ENCODE measurements at places on chromosomes 12 and 14.

- no peak for DNase-seq
These were observed 54.1 kb upstream of the ARHGAP5 start for GRCh38 chr14:32022938-32023466.

- no peak for DNase-seq
These were observed 63.7 kb downstream of the DNAI7 start for GRCh38 chr12:25131270-25131669.

- DNase-seq, result no peak
These were observed 21.8 kb downstream of the ENTPD5 start for GRCh38 chr14:73997108-73997943.

DNA sequence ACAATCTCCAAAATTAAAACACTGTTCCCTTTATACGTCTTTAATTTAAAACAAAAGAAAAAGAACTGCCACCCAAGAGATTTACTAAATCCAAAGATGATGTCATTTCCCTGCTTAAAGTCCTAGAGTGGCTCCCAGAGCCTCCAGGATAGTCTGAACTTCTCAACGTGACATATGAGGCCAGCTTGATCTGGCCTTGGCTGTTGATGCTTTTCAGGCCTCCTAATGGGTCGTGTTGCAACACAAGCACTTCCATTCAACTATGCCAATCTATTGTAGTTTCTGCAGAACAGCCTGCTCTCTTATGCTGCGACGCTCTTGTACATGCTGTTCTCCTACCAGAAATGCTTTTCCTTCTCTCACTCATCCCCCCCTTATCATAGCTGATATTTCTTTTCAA lies 35.7 kb downstream of the LGR5 start:
- DNase-seq, result no peak

DNA sequence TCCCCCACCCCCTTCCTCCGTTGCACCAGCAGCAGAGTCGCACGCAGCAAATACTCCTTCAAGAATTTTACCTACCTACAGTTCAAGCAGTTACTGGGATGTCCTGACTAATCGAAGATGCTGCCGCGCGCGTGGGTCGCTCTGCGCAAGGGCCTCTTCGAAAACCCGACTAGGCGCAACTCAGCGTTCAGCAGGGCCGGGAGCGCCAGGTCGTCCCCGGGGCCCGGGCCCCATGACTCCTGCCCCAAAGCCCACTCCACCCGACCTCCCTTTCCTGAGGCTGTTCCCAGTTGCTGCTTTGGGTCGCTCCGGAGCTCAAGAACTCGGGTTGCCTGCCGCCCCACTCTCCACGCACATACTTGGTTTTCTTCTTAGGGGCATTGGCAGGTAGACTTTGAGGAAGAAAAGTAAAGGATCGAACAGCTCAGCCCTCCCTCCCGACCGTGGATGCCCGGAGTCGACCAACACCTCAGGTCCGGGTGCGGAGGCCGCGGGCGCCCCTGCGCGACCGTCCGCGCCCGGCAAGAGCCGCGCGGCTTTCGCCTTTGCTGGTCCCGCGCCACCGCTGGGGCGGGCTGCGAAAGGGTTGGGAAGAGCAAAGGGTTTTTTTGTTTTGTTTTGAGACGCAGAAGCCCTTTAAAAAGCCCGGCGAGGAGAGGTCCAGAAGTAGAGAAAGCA lies 1.9 kb downstream of the BMP4 start:
- no peak for DNase-seq

DNA sequence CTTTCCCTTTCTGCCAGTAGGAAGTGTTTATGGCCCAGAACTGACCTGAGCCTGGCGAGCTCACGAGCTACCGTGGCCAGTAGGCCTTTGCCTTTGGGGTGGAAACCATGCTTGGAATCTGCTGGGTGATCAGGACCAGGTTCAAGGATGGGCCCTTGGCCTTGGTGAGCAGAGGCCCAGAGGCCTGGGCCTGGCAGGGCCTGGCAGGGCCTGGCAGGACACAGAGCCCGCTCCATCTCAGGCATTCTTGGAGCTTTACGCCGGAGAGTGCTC lies 184.8 kb upstream of the RTL1 start:
- no peak for DNase-seq
